ENCODE measurements at places on chromosomes 6 and 20.

DNA sequence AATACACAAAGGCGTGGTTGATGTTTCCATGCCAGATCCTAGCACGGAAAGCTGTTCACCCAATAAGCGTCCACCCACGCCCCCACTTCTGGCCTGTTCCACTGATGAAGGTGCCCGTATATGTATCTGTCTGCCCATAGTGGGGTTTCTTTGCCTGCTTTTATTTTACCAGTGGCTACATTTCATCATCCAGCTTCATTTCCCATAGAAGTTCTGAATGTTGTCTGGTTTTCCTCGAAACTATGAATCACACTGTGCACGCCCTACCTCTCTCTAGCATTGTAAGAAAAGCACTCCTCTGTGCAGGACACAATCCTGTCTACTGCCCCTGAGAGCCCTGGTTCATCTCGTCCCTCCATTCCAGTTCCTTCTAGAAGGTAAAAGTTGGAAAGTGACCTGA is 8.8 kb upstream of the CD93 start:
- no peak for DNase-seq

DNA sequence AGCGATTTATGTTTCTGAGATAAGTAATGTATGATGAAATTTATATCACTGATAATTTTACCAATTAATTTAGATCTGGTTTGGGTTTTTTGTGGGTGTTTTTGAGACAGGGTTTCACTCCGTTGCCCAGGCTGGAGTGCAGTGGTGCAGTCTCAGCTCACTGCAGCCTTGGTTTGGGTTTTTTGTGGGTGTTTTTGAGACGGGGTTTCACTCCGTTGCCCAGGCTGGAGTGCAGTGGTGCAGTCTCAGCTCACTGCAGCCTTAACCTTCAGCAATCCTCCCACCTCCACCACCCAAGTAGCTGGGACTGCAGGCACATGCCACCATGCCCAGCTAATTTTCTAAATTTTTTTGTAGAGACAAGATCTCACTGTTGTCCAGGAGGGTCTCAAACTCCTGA is 13.0 kb downstream of the MRS2 start:
- DNase-seq: no peak

DNA sequence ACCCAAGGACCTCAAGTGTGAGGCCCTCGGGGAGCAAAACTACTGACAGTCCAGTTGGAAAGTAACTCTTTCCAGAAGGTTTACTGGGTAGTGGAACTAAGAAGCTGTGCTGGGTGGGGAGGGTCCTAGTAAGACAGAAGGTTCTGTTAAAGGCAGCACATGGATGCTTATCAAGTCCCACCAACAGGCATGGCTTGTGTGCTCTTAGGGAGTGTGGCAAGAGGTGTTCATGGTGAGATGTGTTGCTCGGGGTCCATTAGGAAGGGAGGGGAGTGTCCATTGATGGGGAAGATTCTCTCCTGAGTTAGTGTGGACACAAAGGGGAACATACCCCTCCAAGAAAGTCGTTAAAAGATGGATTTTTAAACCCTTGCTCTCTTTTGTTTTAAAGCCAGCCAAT is 120.6 kb downstream of the LY86 start:
- DNase-seq: no peak

DNA sequence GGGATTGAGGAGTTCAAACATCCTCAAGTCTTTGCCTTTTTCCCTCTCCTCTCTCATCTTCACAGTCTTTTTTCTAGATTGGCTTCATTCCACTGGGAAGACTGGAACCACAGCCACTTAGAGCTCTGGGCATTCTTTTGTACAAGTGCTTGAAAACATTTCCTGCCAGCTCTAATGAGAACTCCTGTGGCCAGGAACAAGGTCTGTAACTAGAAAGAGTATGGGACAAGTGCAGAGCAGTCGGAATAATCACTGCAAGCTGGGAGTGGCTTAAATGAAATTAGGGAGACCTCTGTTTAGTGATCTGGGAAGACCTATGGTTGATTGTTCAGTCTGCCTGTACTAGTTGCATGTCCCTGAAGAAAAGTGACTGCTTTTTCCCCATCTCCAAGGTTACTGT is 41.0 kb upstream of the SMIM8 start:
- DNase-seq: no peak

GRCh38 chr6:135358985-135359384 is 138.6 kb downstream of the AHI1 start:
- no peak for DNase-seq
